NCI-H1694 (cell line): ENCODE measurements at places on chromosomes 1 and 21.

DNA sequence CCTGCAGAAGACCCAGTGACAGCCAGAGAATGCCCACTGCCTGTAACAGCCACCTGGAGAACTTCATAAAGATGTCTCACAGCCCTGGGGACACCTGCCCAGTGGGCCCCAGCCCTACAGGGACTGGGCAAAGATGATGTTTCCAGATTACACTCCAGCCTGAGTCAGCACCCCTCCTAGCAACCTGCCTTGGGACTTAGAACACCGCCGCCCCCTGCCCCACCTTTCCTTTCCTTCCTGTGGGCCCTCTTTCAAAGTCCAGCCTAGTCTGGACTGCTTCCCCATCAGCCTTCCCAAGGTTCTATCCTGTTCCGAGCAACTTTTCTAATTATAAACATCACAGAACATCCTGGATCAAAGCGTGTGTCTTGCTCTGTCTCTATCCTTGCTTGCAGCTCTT is 14.7 kb upstream of the PINK1 start:
- no peak for DNase-seq

- DNase-seq = no peak
Measured at GRCh38 chr1:229553621-229554130, 4.8 kb downstream of the ABCB10 start.

DNA sequence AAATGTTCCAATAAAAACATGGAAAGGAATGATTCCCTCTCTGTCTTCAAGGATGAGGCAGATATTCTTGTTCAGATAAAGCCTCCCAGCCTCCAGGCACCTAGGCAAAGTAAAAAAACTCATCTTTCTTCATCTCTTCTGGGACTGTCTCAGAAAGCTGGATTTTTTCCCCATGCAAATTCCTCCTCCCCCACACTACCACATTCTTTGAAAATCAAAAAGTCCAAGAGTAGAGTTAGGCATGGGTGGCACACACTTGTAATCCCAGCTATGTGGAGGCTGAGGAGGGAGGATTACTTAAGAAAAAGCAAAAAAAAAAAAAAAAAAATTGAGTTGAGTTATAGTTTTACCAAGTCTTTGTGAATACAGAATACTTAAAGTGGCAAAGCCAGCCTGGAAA is 82.8 kb downstream of the GLUL start:
- DNase-seq = no peak

- no peak for DNase-seq
Measured at GRCh38 chr1:17725811-17726582, 29.1 kb upstream of the ACTL8 start.

- no peak for DNase-seq
Measured at GRCh38 chr21:23003951-23004350, 2005.7 kb downstream of the NCAM2 start.

GRCh38 chr1:245160741-245161400 is 6.1 kb downstream of the KIF26B start:
- DNase-seq = no peak

DNA sequence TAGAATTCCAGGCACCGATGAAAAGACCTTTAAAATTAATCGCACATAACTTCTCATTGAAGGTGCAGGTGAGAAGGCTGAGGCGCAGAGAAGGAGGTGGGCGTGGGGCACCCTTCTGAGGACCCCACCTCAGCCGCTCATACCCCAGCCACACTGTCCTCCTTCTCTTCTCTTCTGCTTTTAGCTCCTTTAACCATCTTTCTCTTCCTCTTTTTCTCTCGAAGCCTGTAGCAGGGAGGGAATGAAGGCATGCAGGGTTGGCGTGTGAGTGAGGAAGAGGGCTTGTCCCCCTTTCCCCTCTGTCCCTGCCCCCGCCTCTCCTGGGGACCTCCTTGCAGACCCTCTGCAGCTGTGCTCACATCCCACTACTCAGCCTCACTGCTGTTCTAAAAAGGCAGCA is 57.8 kb upstream of the CACNA1E start:
- no peak for DNase-seq

- DNase-seq = no peak
Measured at GRCh38 chr1:152962876-152963415, 7.5 kb upstream of the SPRR4 start.

- DNase-seq = no peak
Measured at GRCh38 chr1:247337250-247337746, 5.6 kb upstream of the ZNF496 start.

DNA sequence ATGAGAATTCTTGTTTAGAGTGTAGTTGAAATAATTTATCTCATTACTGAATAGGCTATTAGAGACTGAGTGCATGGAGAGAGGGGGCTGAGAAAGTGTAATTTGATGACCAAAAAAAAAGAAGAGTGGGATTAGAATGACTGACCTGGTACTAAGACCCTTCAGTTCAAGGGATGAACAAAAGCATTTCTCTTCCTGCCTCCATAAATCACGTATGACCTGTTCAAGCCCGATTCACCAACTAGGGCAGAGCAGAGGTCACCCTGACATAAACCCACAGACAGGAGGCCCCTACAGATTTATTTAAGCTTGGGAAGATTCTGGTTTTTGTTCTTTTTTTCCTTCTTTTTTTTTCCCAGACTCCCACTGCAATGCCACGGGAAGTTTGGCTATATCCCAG is 123.7 kb upstream of the COP1 start:
- no peak for DNase-seq

- no peak for DNase-seq
Measured at GRCh38 chr1:230073371-230074035, 6.5 kb downstream of the GALNT2 start.
